ENCODE measurements at places on chromosomes 1 and 21.

GRCh38 chr1:208105756-208106155 is 138.4 kb downstream of the PLXNA2 start:
- DNase-seq = no peak

- no peak for DNase-seq
Measured at GRCh38 chr1:247357781-247358211, 26.1 kb upstream of the ZNF496 start.

DNA sequence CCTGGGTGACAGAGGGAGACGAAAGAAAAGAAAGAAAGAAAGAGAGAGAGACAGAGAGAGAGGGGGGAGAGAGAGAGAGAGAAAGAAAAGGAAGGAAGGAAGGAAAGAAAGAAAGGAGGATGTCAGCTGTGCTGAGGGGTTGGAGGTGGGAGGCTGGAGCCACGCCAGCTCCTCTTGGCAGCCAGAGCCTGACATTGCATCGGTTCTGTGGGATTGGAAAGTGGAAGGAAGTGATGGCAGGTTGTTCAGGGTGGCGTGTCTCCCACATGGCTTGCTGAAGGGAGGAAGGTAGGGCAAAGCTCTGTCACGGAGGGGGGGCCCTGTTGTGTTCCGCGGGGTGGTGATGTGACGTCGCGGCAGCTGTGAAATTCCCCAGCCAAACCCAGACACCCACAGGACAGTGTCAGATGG is 30.7 kb downstream of the EIF2D start:
- DNase-seq = no peak

GRCh38 chr1:35564037-35564883 is 6.7 kb downstream of the NCDN start:
- peak; percentile 75 for DNase-seq

DNA sequence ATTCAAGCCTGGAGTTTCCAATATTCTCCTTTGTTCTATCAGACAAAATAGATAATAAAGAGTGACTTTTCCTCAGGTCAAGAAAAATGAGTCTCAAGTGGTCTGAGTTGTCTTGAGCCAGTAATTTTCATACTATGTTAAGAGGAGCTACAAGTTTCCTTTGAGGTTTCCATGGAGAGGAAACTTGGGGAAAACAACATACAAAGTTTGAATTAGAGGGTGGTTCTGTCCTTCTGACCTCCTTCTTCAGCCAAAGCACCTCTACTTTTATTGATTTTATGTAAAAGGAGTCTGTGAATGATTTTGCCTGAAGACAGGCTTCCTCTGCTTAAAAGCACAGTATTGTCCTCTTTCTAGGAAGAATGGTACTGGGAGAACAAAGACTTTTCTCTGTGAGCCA is 497.2 kb upstream of the PKN2 start:
- DNase-seq = no peak

GRCh38 chr1:6922096-6922931 is 137.1 kb downstream of the CAMTA1 start:
- DNase-seq = no peak

- no peak for DNase-seq
Measured at GRCh38 chr1:184860535-184860934, 105.9 kb upstream of the EDEM3 start.

- no peak for DNase-seq
Measured at GRCh38 chr1:172070055-172070454, 228.8 kb downstream of the DNM3 start.

Data from activated CD4-positive, alpha-beta T cell treated with anti-CD3 and anti-CD28 coated beads for 24 hours (primary cell).